ENCODE measurements at places on chromosomes 5 and 9.

DNA sequence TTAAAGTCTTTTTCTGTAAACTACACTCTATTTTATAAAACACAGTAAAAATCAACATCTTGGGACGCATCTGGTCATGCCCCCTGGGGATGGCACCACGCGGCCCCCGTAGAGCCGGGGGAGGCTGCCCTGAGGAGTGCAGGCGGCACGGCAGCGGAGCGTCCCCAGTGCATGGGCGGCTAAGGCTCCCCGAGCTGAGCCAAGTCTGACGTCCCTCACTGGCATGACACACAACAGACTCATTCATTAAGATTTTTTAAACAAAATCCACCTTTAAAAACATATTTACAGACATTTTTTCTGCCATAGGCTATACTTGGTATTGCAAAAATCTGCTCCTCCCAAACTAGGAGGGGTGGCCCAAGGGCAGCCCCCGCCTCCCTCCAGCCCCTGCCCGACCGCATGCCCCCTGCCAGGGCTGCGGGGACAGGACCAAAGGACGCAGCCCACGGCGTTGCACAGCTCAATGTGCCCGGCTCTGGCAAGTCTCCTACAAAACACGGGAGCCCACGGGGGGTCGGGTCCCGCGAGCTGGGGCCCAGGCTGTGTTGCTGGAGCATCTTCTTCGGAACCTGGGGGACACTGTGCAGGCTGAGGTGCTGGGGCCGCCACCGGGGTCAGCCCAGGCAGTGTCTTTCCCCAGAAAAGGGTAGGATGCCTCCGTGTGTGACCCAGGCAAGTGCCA is 11.8 kb upstream of the SEC16A start:
- peak; percentile 39 for DNase-seq

DNA sequence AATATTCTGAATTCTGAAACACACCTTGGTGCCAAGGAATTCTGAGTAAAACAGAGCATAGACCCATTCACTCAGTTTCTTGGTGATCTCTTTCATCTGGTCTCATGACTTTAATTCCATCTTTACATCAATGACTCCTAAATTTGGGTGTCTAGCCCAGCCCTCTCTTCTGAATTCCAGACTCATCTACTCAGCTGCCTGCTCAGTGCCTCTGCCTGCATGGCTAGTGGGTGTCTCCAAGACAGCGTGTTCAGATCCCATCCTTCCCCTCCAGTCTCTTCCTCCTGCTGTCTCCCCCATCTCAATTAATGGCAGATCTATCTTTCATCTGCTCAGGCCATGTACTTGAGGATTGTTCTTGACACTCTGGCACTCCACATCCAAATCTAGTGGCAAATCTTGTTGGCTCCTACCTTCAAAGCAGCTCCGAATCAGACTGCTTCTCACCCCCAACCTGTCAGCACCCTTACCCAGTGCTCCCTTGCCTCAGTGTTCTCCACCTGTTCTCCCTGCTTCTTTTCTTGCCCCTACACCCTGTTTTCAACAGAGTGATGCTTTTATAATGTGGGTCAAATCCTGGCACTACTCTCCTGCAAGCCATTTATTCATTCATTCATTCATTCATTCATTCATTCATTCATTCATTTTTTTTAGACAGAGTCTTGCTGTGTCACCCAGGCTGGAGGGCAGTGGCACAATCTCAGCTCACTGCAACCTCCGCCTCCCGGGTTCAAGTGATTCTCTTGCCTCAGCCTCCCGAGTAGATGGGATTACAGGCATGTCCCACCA is 5.3 kb downstream of the CAVIN4 start:
- no peak for DNase-seq

DNA sequence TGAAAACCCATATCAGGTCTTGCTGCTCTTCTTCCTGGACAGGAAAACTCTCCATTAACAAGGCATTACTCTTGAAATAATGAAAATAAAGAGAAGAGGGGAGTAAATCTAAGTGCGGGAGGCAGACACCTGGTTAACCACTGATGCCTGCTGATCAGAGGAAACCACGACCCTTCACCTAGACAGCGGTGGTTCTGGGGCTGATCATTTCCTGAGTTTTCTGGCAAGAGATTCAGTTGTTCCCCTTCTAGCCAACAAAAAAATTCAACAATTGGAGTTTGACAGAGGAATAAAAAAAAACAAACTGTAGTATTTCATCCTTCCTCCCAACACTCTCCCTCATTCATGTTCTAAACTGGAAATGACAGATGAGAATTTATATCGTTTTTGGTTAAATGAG is 3.0 kb downstream of the RLN2 start:
- no peak for DNase-seq

- no peak for DNase-seq
Measured at GRCh38 chr5:67115246-67115645, 81.4 kb downstream of the CD180 start.

GRCh38 chr9:125750627-125751011 is 3.4 kb downstream of the PBX3 start:
- peak; percentile 32 for DNase-seq

Measured in cardiac fibroblast (primary cell).